ENCODE measurements at places on chromosomes 1 and 21.

DNA sequence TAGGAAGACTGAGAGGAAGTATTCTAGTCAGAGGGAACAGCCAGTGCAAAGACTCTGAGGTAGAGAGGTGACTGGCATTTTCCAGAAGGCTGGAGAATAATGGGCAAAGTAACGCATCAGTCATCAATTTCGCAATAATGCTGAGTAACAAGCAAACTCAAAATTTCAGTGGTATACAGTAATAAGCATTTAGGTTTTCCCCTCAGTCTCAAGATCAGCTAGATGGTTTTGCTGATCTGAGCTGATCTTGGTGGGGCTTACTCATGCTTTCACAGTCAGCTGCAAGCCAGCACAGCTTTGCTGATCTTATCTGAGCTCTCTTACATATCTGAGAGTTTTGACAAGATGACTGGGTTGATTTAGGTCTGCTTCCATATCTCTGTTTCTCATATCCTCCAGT lies 108.7 kb downstream of the TSEN15 start:
- DNase-seq, result peak; percentile 6

GRCh38 chr1:181779343-181779742 lies 282.2 kb downstream of the ZNF648 start:
- DNase-seq, result no peak

DNA sequence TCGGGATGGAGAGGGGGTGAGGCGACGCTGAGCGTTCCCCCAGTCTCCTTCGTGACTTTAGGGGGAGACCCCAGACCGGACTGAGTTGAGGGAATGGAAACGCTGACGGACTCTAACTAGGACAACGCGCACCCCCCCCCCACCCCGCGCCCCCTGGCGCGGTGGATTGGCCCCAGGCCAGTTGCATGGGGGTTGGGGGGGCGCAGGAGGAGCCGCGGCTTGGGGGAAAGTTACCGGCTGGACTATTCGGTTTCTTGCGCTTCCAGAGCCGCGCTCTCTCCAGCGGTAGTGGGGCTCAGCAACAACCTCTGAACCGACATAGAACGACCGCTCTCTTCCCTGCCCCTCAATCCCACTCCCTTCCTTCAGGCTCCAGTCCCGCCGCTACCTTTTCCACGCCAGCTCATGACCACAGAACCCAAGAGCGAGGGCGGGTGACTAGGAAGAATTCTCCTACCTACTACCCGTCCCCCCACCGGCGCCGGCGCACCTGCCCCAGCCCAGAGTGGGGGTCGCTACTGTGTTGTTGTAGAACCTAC lies 694 bp downstream of the ZBTB7B start:
- no peak for DNase-seq

GRCh38 chr1:46529031-46529630 lies 22.3 kb downstream of the KNCN start:
- no peak for DNase-seq

DNA sequence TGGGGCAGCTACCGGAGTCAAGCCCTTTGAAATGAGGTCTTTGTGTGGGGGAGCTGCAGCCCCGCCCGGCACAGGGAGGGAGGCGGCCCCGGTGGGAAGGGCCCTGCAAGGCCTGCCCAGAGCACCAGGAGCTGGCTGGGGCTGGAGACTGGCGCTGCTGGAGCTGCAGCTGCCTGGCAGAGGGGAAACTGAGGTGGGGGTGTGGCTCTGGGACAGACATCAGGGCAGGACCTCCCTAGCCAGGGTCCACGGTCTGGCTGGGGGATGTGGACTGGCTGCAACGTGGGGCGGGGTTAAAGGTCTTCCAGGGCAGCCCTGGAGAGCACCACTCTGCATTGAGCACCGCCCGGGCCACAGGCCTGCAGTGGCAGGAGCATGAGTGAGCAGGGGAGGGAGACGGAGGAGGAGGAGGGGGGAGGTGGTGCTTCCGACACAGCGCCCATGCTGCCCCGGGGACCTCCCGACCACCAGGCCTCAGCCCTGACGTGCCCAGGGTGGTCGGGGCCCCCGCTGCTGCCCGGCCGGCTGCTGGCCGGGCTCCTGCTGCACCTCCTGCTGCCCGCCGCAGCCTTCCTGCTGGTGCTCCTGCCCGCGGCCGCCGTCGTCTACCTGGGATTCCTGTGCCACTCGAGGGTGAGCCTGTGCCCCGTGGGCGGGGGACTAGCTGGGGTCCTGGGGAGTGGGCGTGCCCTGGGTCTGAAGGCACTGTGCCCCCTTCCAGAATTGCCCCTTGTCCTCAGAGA lies 4.8 kb upstream of the ANKRD65 start:
- DNase-seq, result no peak

- no peak for DNase-seq
These were observed 640.2 kb upstream of the CAMK1G start for GRCh38 chr1:208943291-208943690.

DNA sequence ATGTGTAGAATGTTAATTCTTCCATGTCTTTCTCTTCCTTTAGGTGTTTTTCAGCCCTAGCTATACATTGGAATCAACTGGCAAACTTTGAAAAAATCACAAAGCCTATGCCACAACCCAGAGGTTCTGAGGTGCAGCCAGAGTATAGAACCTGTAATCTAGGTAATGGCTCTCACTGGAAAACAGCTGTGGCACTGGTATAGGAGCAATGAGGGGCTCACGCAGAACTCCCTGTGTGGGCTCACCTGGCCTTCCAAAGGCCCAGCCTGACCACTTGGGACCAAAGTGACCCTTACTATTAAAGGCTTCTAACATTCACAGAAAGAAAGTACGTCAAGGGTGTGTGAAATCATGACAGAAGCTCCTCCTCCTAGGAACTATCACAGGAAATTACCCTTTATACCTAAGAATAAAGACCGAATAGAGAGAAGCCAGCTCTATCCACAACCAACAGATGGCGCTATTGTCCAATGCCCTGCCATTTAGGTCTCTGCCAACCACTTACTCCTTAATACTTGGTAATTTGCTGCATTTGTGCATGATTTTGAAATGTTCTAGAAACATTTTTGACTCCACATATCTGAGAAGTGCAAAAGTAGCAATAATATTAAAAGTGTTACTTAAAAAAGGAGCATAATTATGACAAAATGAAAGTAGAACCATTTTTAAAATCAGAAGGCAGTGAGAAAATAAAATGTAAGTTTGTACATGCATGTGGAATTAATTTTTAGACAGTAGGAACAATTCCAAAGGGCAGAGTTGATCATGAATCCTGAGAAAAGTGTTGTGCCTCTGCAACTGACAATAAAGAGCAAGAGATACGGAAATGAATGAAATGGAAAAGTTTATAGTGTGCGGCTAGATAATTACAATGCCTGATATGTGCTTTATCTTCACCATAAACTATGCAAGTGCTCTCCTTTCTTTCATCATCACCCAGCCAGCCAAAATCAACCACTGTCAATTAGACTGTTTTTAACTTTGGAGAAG lies 93.1 kb upstream of the HAO2 start:
- DNase-seq, result peak; percentile 8

GRCh38 chr1:37533317-37534093 lies 18.9 kb upstream of the MEAF6 start:
- no peak for DNase-seq

DNA sequence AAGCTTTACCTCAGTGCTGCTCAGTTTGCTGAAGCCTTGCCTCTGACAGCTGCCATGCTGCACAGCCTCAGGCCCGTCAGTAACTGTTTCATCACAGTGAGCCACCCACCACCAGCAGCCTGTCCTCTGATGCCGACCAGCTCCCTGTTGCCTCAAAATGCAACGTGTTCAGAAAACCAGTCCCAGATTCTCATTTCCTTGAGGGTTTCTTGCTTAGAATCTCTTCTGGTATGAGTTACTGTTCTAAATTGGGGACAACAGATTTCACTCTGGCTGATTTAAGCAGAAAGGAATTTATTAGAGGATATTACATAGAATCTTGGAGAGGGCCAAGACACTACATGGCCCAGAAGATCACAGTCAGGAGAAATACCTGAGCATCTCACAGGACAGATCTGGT lies 11.0 kb downstream of the UBL4B start:
- DNase-seq, result no peak

DNA sequence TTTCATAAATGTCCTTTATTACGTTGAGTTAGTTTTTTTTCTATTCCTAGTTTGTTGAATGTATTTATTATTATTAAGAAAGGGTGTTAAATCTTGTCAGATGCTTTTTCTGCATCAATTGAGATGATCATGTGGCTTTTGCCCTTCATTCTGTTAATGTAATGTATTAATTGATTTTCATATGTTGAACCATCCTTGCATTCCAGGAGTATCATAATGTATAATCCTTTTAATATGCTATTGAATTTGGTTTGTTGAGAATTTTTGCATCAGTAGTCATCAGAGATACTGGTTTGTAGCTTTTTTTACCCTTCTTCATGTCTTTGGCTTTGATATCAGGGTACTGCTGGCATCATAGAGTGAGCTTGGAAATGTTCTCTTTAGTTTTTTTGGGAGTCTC lies 100.0 kb downstream of the POFUT2 start:
- DNase-seq, result no peak

DNA sequence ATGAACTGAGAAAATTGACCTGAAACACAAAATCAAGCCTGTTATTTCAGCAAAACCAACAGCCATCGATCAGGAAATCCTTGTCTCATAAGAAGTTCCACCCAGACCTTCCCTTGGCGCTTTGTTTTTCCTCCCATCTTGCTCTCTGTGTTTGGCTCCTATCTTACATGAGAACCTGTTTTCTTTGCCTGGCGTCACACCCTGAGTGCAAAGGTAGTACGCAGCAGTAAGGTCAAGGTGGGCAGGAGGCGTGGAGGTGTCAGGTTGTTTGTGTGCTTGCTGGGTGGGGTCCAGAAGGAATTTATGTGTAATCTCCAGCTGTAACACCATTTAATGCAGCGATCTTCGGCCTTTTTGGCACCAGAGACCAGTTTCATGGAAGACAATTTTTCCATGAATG lies 50.5 kb downstream of the C1orf21 start:
- DNase-seq, result no peak

GRCh38 chr1:167701510-167701909 lies 20.3 kb upstream of the MPZL1 start:
- DNase-seq, result no peak

GRCh38 chr1:55700359-55701130 lies 485.4 kb upstream of the USP24 start:
- no peak for DNase-seq

DNA sequence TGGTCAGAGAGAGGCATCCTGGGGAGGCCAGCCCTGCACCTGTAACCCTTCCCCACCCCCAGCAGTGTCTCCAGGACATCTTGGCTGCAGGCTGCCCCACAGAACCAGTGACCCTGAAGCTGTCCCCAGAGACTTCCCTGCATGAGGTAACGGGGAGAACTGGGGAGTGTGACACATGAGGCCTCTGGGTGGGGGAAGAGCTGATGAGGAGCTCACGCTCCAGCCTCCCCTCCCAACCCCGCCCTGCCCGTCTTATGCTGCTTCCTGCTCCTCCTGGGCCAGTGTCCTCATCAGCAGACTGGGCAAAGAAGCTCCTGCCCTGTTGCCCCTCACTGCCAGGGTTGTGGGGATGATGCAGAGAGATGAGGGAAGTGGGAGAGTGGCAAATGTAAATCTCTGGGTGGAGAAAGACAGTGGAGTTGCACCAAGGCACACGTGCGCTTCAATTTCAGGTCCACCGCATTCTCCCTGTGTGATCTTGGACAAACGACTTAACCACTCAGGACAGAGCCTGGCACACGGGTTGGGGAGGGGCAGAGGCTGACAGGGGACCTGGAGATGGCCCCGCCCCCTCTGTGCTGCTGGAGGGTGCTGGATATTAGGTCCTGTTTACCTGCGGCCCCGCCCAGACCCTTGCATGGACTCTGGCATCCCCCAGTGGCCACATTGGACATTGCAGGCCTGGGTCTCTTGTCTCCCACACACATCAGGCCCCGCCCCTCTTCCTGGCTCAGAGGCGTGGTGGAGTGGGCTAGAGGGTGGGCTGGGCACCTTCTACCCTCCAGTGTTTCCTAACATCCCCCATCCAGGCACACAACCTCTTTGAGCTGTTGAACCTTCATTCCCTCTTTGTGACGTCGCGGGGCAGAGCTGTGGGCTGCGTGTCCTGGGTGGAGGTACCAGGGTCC lies 12.3 kb downstream of the CLCNKB start:
- peak; percentile 90 for DNase-seq

- no peak for DNase-seq
These were observed 11.0 kb upstream of the PRKCZ start for GRCh38 chr1:2039251-2039650.

DNA sequence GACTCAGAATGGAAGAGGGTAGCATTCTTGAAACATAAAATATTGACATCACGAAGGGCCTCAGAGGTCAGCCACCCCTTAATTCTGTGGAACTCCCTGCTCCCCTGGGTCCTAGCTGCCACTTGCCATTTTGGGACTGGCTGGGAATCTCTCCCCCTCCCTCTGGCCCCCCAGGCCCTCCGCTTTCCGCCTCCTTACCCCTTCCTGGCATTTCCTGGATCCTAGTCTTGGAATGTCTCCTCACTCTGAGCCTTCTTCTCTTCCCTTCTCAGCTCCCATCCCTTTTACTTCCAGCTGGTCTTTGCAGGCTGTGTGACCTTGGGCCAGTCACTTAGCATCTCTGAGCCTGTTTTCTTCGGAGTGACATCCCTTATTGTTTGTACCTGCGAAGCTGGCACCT lies 4.5 kb downstream of the PADI1 start:
- no peak for DNase-seq

DNA sequence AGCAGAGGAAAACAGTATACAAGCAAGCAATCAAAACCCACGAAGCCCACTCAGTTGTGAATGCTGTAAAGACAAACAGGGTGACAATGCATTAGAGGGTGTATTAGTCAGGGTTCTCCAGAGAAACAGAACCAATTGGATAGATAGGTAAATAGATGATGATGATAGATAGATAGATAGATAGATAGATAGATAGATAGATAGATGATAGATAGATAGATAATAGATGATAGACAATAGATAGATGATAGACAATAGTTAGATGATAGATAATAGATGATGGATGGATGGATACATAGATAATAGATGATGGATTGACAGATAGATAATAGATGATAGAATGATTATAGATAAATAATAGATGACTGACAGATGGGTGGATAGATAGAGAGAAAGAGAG lies 48.3 kb downstream of the LRRC38 start:
- DNase-seq, result no peak

GRCh38 chr1:10662824-10663677 lies 133.4 kb downstream of the CASZ1 start:
- DNase-seq, result no peak

DNA sequence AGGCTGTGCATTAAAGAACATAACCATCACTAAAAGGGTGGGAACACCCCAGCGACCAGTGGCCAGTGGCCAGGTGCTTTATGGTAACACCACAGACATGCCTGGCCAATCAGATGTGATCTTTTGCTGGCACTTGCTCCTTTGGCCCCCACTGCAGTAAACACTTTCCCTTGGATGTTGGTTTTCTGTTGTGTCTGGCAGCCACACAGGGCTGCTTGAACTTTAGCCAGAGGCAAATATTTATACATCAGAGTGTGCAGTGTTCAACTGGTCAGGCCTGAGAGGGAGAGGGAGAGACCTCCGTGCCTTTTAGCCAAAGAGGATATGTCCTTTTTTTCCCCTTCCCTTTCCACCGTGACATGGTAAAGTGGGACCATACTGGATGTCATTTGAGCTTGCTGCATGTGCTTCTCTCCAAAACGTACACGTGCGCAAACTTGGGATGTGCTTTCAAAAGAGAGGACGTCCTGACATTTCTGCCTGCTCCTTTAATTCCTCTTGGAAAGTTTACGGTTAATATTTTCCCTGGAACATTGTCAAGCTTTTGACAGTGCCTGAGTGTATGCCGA lies 101.2 kb downstream of the NFIA start:
- no peak for DNase-seq
